Thoracic aorta (tissue), 2 donors: ENCODE measurements at places on chromosomes 13 and 19. TPM values are rescaled to one million over a fixed set of nuclear protein-coding genes. Genes with fewer than 3 reads are reported as not detected.
A peak's percentile ranks its signal among the peaks of the same experiment; 100 is the strongest.

The C3 gene
- 277 TPM for total RNA-seq

GRCh38 chr13:48888613-48889012 lies 87.1 kb upstream of the FNDC3A start:
- no peak overlapping the region for H3K4me3 ChIP-seq
- no peaks in the 10 kb centered on the region for H3K36me3 ChIP-seq
- no peaks in the 10 kb centered on the region for H3K27me3 ChIP-seq
- peaks cover 14% of the 10 kb centered on the region for H3K4me1 ChIP-seq

GRCh38 chr13:33577007-33577406 lies 240.9 kb upstream of the RFC3 start:
- DNase-seq, result no peak
- no peaks in the 10 kb centered on the region for H3K4me1 ChIP-seq
- no peaks in the 10 kb centered on the region for H3K27me3 ChIP-seq
- no peaks in the 10 kb centered on the region for H3K36me3 ChIP-seq

DNA sequence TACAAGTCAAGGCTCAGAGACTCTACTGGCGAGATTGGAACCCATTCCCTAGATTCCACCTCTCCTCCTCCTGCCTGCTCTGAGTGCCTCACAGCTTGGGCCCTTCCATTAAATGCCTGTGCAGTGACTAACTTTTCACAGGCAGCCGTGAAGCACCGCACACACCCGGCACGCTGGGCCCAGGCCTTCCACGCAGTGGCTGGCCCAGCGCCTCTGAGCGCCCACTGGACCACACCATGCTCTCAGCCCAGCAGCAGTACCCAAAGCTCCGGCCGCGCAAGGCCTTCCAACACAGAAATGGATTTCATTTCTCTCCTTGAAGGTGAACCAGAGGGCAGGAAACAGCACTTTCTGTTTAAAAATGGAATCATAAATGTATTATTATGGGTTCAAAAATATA lies 26.0 kb downstream of the RAB20 start:
- H3K27me3 ChIP-seq, result no peaks in the 10 kb centered on the region
- H3K4me1 ChIP-seq, result peaks cover 30% of the 10 kb centered on the region
- no peak overlapping the region for H3K4me3 ChIP-seq
- H3K36me3 ChIP-seq, result no peaks in the 10 kb centered on the region
- DNase-seq, result no peak
- peak overlapping the region; percentile 46 for H3K27ac ChIP-seq

- no peaks in the 10 kb centered on the region for H3K4me1 ChIP-seq
- no peaks in the 10 kb centered on the region for H3K27me3 ChIP-seq
- no peak overlapping the region for H3K4me3 ChIP-seq
- H3K27ac ChIP-seq, result no peak overlapping the region
- DNase-seq, result no peak
Observed at GRCh38 chr19:11102944-11103343, 13.7 kb downstream of the LDLR start.
